ENCODE measurements at places on chromosomes 13 and 19.

GRCh38 chr13:49972709-49973108 lies 24.1 kb upstream of the TRIM13 start:
- no peak for DNase-seq

DNA sequence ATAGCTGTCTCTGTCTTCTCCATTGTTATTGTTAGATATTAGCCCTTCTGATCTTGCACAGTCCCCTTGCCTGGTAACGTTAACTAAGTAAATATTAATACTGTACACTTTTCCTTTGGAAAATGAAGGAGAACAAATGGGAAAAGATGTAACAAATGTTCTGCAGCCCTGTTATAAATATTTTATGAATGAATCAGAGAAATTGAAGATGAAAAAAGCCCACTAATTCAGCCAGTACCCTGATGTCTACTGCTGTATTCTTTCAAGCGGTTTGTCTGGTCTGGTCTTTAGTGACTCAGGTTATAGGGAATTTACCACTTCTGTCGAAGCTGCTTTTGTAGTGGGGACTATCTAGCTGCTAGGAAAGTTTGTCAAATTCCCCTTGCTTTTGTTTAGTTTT lies 121.0 kb downstream of the COG6 start:
- no peak for DNase-seq

GRCh38 chr13:44088411-44088810 lies 208.7 kb downstream of the LACC1 start:
- DNase-seq = no peak

DNA sequence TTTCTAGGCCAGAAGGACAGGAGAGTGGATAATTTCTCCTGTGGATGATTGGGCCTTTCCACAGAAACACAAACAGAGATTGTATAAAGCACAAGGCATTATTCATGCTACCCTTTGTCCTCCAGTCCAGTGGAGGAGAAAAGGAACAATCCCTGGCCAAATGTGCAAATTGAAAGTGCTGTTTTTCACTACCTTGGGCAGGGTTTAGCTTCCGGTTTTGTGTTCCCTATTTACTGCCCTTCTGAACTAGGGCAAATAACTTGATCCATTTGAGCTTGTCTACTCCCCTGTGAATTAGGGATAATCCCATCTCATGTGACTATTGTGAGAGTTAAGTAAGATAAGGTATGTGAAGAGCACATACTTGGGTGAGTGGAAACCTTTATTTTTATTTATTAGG lies 13.3 kb downstream of the PDX1 start:
- no peak for DNase-seq

- DNase-seq = no peak
Observed at GRCh38 chr13:25980255-25980654, 71.6 kb downstream of the SHISA2 start.

DNA sequence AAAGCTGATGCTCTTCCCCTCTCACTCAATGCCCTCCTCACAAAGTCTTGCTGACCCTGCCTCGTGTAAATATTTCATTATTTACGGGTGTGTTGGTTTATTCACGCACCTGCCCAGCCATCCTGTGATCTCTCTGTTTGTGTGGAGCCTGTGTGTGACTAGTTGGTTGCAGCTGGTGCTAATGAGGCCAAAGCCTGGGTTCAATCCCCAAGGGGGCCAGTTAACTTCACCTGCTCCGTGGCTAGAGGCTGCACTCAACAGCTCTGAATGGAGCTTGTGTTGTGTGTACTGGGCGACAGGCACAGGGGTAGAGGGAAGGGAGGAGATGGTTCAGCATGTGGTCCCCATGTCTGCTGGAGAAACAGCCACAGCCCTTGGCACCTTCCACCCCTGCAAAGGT lies 109.5 kb downstream of the DNAJC15 start:
- DNase-seq = no peak

DNA sequence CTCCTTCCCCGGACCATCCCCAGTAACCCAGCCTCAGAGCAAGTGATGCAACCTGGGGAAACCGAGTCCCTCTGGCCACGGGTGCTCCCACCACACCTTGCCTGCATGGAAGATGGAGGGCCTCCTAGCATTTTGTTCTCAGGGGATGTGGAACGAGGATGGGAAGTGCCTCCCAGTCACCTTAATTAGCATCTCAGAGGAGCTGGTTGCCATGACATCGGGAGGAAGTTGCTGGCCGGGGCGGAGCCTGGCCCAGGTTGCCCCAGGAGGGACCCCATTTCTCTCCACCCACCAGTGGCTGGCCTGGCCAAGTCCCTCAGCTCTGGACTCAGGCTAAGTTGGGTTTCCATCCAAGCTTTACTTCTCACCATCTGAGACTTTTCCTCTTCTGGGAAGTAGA lies 24.1 kb upstream of the PTPRS start:
- DNase-seq = no peak

DNA sequence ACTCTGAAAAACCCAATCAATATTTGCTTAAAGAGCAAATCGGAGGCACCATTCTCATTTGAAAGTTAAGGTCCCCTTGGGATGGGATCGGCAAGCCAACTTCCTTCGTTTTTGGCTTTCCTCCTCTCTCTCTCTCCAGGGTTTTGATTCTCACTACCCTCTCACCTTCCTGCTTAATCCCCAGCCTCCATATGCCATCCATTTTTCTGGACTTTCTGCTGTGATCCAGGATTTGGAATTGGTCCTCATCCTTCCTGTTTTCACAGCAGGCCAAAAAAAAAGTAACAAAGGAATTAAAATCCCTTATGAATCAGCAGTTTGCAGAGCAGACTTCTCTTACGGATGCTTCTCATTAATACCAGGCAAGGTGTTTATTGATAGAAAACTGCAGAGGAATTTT lies 283.1 kb upstream of the TMTC4 start:
- no peak for DNase-seq

- DNase-seq = no peak
Observed at GRCh38 chr19:47274891-47275761, 441 bp downstream of the INAFM1 start.

GRCh38 chr13:43425234-43425633 lies 361.5 kb downstream of the ENOX1 start:
- DNase-seq = no peak

GRCh38 chr13:65725006-65725405 lies 1505.1 kb downstream of the PCDH9 start:
- DNase-seq = no peak

DNA sequence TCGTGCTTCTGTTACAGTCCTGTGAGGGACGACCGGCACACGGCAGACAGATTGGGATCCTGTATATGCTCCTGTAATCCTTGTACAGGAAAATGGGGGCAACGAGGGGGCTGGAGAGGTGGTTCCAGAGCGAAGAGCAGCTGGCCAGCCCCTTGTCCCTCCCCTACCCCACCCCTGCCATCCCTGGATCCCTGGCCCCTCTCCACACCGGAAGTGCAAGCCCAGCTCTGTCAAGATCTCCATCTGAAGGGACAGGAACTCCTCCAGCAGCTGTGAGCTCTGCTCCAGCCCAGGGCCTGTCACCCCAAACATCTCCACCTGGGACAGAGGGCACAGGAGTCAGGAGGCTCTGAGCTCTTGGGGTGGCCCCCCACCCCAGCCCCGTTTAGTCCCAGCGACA lies 5.5 kb upstream of the CCER2 start:
- no peak for DNase-seq

- DNase-seq = no peak
Observed at GRCh38 chr13:110319397-110319773, 12.3 kb downstream of the COL4A2 start.

DNA sequence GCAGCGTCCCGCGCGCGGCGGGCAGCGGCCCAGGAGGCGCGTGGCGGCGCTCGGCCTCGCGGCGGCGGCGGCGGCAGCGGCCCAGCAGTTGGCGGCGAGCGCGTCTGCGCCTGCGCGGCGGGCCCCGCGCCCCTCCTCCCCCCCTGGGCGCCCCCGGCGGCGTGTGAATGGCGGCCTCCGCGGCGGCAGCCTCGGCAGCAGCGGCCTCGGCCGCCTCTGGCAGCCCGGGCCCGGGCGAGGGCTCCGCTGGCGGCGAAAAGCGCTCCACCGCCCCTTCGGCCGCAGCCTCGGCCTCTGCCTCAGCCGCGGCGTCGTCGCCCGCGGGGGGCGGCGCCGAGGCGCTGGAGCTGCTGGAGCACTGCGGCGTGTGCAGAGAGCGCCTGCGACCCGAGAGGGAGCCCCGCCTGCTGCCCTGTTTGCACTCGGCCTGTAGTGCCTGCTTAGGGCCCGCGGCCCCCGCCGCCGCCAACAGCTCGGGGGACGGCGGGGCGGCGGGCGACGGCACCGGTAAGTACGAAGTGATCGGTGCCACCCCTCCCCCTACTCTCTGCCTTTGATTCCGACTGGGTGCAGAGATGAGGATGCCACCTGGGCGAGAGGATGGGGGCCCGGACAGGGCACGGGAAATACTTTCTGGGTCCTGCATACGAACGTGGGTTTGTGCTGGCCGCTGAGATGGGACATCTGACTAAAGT lies 874 bp downstream of the TRIM28 start:
- DNase-seq = no peak

Measured in stimulated activated CD4-positive, alpha-beta T cell treated with anti-CD3 and anti-CD28 coated beads, Interleukin-1b, Interleukin-23, amount 100 ng/mL, for 24 hours (primary cell).